ENCODE measurements at places on chromosomes 6 and 20.

- DNase-seq = no peak
Measured at GRCh38 chr6:165985281-165985805, 182.3 kb downstream of the TBXT start.

DNA sequence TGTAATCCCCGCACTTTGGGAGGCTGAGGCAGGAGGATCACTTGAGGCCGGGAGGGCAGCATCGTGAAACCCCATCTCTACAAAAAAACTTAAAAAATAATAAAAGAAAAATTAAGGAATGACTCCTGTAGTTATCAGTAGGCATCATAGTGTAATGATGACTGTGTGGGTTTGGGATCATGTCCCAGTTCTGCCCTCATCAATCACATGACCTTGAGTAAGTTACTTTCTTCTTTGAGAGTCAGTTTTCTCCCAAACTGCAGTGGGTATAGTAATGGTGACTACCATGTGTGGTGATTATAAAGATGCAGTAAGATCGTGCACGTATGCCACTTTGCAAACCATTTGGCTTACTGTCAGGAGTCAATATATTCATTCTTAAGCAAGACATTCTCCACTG lies 89.2 kb downstream of the TXNDC5 start:
- DNase-seq = no peak

DNA sequence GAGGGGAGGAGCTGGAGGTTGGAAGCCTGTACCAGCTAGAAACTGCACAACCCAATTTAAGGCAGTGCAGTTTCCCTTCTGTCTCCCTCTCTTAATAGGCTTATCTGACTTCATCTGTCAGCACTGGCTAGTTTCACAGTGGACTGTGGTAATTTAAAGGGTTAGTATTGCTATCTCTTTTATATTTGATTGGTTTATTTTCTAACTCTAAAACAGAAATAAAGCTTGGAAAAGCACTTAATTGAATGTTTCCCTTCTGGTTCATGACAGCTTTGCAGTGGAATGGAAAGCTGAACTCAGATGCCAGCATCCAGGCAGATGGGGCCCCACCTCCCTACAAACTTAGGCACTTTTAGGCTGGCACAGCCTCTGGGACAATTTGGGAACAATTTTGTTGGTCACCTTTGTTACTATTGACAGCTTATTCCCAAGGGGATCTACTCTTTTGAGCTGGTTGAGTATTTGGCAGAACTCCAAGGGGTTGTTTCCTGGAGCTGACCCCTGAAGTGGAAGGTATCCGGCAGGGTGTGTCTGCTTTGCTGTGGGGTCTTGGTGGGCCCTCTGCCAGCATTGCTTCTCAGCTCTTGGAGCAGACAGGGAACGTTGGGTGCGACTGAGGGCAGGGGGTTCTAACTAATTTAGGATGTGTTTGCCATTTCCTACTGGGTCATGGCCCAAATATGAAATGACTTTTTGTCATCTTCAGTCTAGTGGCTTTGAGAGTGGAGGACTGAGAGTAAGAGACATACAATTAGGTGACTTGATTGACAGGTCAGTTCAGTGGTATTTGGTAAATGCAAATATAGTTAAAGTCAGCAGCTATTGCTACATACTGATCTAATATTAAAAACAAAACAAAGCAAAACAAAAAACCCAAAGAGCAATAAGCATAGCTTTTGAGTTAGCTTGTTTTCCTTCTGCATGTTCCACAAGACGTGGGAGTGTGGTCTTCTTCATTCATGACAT lies 9.3 kb downstream of the SH3BGRL2 start:
- no peak for DNase-seq

DNA sequence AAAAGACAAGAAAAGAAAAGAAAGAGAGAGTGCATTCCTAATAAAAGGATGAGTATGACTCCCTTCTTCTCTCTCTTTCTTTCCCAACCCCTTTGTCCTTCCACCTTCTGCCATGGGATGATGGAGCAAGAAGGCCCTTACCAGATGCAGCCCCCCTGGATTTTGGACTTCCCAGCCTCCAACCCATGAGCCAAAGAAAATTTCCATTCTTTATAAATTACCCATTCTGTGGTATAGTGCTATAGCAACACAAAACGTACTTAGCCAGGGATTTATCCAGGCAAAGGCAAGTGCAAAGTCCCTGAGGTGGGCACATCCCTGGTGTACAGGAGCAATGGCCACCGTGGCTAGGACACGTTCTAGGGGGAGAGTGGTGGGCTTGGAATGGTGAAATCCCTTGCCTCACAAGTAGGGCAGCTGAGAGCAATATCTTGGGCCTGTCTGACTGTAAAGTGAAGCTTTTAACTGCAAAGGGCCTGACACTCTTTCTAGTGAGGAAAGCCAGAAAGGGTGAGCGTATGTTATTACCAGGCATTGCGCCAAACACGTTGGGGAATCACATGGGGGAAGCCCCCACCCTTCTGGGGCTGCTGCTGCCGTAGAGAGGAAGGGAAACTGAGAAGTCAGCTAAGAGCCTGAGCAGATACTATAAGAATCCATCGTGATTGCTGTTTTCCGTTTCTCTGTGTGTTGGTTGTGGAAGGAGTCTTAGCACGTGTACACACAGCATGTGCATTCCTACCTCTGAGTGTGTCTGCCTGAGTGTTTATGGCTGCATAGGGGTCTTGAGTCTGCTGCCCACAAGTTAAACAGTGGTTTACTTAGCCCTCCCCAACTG lies 50.7 kb upstream of the SIRPA start:
- no peak for DNase-seq

GRCh38 chr6:133623065-133623464 lies 265.8 kb upstream of the TCF21 start:
- no peak for DNase-seq
